Left renal pelvis (tissue), 4 donors: ENCODE measurements at places on chromosomes 12 and 14.

DNA sequence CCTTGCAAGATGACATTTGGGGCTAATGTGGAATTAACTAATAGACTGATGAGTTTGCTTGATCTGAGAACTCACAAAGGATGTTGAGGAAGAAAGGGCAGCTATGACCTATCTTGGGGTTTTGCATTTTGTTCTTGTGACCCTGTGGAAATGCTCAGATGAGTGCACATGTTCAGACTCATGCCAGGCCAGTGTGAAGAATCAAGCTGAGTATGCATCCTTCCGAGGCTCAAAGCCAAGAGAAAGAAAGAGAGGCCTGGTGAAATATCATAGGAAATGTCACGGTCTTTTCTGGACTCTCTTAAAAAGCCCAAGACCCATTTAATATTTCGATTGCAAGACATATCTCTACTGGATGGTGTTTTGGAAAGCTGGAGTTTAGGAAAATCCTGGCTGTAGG is 96.3 kb downstream of the CACNA1C start:
- DNase-seq: no peak

- no peak for DNase-seq
These were observed 782.5 kb downstream of the TMTC2 start for GRCh38 chr12:83468988-83469908.

GRCh38 chr14:81018684-81019083 is 63.3 kb downstream of the TSHR start:
- no peak for DNase-seq

DNA sequence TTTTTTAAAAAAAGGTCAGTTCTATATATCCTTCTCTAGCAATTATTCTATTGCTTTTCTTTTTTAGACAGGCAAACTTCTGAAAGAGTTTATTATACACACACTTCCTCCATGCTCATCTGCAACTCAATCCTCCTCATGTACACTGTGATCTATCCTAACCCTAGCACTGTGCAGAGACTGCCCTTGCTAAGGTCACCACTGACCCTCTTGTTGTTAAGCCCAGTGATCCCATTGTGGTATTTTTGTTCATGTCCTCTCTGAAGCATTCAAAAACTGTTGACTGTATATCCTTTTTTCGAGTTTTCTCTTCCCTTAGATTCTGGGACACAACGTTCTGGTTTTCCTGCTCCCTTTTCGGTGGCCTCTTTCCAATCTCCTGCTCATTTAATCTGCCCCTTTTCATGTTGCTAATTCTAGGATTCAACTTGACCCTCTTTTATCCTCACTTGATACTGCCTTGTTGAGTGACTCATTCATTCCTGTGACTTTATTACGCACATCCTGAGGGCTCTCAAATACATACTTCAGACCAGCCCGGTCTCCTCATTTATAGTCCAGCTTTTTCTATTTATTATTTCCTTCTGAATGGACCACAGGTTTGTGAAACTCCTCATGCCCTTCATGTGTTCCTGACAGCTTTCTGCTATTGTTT is 53.9 kb upstream of the PTPRB start:
- no peak for DNase-seq

DNA sequence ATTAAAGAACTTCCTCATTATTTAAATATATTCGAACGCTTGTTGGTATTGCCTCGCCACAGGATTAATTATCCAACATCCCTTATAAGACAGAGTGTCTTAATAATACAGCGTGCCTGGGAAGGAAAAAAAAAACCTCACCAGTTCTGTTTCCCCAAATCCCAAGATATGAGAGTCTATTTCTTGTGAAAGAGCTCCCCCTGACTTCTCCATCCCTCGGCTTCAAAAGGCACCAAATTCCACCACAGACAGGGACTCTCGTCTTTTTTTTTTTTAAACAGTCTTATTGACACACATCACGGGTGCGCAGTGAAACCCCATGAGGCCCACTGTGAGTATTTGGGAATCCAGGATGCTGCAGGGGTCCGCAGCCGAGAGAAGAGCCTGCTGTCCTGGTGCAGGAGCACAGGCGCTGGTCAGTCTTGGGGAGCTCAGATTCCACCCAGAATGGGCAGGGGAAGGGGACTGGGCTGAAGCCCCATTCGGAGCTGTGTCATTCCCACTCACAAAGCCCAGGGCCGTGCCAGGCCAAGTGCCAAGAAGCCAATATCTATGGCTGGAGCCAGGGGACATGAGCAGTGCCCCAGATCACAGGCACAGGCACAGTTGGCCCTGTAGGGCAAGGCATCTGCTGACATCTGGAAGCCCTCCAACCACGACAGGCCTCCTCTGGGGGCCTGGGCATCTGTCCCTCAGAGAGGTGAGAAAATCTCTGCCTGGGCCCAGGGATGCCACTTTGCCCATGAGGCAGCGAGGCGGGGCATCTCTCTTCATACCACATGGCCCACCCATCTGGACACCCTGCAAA is 71.9 kb downstream of the BCL11B start:
- no peak for DNase-seq
